Tracheal epithelial cell (primary cell): ENCODE measurements at places on chromosomes 1 and 21. TPM values are rescaled to one million over a fixed set of nuclear protein-coding genes. Genes with fewer than 3 reads are reported as not detected.

Gene TSACC
- total RNA-seq, result not detected in 2 replicates

Gene LENEP
- total RNA-seq, result 0.72 TPM in 1 of 2 replicates, not detected in the other

Gene PLA2G2D
- not detected in 2 replicates for total RNA-seq

Gene LCE1C
- 0.24 and 1.3 TPM in 2 replicates for total RNA-seq

Gene KCNJ9
- under 0.01 and 0.21 TPM in 2 replicates for total RNA-seq
